ENCODE measurements at places on chromosomes 2 and 18.
A peak's percentile ranks its signal among the peaks of the same experiment; 100 is the strongest.

GRCh38 chr2:126889496-126890135 lies 9.1 kb upstream of the TEX51 start:
- DNase-seq, result no peak

GRCh38 chr18:23737578-23737977 lies 48.3 kb downstream of the LAMA3 start:
- no peak for DNase-seq

- DNase-seq, result peak; percentile 8
Measured at GRCh38 chr2:198127627-198128026, 323.2 kb downstream of the PLCL1 start.

DNA sequence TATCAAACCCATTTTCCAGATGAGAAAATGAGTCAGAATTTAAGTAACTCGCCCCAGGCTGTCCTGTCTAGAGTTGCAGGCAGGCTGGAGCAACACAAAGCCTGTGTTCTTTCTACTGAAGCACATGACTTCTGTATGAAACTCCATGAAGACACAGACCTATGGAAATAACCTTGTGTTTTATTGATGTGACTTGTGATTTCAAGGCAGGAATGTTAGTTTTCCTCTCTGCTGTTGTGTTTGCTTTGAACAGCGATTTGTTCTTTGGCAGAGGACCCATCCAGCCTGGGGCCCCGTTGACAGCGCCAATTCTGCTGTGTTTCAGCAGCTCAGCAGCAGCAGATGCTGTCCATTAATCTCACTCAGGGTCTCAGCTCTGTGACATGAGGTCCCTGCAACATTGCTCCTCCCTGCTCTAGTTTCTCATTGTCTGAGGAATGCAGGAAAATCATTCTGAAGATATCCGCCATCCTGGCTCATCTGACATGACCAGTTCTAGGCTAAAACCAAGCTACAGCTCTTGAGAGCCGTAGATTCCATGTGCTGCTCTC lies 344.3 kb upstream of the RAB12 start:
- DNase-seq, result no peak

DNA sequence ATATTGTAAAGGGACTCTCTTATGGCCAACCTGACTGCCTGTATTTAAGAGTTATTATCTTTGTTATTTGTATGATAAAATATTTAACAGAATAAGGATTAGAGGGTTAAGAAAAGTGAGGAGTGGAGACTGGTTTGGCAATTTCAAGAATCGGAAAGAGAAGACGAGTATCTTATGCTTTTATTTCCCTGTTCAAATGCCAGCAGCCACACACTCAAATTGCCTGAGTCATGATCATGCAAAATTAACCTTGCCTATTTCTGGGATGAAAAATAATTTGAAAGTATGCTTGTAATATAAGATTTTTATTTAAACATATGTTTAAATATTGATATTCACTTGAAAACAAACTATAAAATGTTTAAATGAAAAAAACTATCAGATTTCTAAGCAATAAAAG lies 188.6 kb downstream of the CD226 start:
- no peak for DNase-seq

DNA sequence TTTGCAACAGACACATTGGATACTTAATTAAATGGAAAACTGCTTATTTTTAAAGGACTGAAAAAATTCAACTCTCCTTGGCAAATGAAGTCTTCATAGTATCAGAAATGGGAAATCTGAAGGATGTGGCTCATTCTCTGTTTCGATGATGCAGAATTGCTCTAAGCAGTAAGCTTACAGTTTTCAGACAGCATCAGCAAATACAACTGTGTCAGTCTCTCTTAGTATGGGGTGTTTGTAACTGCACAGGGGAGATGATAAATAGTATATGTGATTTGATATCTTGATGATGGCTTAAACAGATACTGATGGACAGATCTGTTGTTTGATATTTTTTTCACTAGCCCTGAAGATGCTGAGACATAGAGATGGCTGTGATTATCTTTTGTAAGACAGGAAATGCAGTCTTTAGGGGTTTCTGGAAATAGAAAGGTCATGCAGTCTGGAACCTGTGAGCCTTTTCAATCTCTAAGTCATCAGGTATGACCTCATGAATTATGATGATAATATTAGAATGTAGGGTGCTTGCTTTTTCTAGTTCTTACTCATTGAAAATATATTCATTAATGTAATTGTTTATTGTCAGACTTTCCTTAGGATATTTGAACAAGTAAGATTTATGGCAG lies 84.2 kb downstream of the SLC4A10 start:
- no peak for DNase-seq

GRCh38 chr2:152647552-152647951 lies 69.7 kb downstream of the PRPF40A start:
- no peak for DNase-seq

GRCh38 chr2:190344276-190344827 lies 963 bp downstream of the INPP1 start:
- no peak for DNase-seq

Data from stimulated activated CD4-positive, alpha-beta T cell treated with anti-CD3 and anti-CD28 coated beads, Interleukin-4, amount 100 ng/mL, for 48 hours (primary cell).